Lung microvascular endothelial cell (primary cell): ENCODE measurements at places on chromosomes 3 and 15.
A peak's percentile ranks its signal among the peaks of the same experiment; 100 is the strongest.

- DNase-seq = peak; percentile 66
Measured at GRCh38 chr3:25457671-25458419, 29.8 kb downstream of the RARB start.

DNA sequence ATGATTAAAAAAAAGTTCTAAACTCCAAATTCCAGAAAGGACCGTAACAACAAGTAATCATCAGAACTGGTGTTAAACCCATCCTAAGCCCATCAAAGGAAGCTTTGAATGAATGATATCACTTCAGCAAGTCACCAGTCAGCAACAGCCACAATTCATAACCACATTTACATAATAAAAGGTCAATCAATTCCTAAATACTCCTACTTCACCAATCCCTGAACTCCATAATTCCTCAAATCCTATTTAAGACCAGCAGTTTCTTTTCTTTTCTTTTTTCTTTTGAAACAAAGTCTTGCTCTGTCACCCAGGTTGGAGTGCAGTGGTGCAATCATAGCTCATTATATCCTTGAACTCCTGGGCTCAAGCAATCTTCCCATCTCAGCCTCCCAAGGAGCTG, 40.5 kb downstream of the TTBK2 start:
- DNase-seq = no peak

DNA sequence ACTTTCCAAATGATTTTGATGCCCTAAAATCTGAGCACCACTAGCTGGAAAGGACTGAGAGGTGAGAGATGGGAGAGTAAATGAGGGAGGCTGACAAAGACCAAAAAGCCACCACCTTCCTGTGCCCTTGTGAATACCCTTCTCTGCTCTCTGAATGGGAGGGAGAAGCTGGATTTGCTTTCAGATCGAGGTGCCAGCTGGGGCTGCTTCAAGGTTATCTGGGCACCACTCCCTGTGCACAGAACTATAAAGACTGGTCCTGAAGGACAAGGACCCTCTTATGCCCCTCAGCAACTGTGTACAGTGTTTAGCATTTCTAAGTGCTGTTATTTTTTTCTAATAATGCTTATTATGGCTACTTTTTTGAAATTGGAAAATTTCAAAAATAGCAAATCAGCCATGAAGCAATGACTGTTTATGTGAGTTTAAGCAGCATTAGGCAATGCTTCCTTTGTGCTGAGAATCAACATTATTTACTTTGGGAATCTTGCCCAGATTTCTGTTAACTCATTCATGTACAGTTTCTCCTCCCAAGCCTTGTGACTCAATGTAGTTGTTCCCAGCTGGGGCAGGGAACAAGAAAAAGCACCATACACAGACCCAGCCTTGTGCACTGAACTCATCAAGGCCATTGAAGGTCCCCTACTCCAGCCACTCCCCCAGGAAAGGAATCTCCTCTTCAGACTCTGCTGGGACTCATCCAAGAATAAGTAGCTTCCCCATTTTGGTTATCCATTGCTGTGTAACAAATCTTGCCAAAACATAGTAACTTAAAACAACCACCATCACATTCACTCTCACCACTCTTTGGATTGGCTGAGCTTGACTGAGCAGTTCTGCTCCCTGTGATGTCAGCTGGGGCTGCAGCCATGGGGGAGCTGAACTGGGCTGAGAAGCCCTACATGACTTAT, 37.3 kb upstream of the CDV3 start:
- peak; percentile 74 for DNase-seq

DNA sequence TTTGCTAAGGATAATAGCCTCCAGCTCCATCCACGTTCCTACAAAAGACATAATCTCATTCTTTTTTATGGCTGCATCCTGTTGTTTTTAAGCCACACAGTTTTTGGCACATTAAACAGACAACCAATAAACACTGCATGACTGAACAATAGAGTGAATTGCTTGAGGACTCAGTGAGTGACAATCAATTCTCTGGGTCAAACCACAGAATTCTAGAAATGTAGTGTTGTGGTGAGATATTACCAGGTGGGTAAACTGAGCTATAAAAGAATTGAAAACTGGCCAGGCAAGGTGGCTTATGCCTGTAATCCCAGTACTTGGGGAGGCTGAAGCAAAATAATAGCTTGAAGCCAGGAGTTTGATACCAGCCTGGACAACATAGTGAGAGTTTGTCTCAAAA, 154.7 kb upstream of the CADPS start:
- no peak for DNase-seq

GRCh38 chr3:87626546-87626945, 350.2 kb upstream of the POU1F1 start:
- no peak for DNase-seq

GRCh38 chr3:184171562-184171961, 3.1 kb upstream of the AP2M1 start:
- DNase-seq = no peak
